ENCODE measurements at places on chromosomes 12 and 14. TPM values are rescaled to one million over a fixed set of nuclear protein-coding genes. Genes with fewer than 3 reads are reported as not detected.

The NOVA1 gene
- 0.10 TPM for polyA plus RNA-seq

The TC2N gene
- 0.05 TPM for polyA plus RNA-seq

The PLEKHD1 gene
- 0.01 TPM for polyA plus RNA-seq

The INSM2 gene
- polyA plus RNA-seq: not detected

The RFX4 gene
- not detected for polyA plus RNA-seq

The TAS2R13 gene
- not detected for polyA plus RNA-seq

The HCAR2 gene
- not detected for polyA plus RNA-seq

The KRT75 gene
- polyA plus RNA-seq: not detected

GRCh38 chr14:63342371-63342770, 23.6 kb upstream of the GPHB5 start:
- no peak for DNase-seq

- DNase-seq: no peak
These were observed 465 bp downstream of the ADSS1 start for GRCh38 chr14:104724407-104724980.

- DNase-seq: no peak
These were observed 20.5 kb upstream of the FAM181A start for GRCh38 chr14:93906341-93907329.

DNA sequence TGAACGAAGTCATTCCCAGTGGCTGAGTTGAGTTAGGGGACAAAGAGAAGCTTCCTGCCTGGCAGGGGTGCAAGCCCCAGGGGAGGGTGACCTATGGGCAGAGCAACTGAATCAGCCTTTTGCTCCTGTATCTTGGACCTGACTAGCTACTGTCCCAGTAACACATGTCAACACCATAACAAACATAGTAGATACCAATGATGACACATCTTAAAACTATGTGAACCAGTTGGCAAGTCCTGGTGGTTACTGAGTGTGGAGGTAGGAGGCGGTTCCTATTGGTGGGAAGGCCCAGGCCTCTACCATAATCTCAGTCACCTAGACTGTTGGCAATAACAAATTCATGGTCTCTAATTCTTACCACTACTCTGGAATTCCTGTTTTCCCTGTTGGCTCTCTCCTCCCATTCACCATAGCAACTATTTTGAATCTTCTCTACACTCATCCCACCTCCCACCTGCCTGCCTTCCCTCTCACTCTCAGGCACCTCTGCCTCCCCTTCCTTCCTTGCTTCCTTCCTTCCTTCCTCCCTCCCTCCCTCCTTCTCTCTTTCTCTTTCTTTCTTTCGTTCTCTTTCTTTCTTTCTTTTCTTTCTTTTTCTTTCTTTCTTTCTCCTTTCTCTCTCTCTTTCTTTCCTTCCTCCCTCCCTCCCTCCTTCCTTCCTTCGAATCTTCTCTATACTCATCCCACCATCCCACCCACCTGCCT, 8.1 kb upstream of the P2RX7 start:
- peak; percentile 51 for DNase-seq

DNA sequence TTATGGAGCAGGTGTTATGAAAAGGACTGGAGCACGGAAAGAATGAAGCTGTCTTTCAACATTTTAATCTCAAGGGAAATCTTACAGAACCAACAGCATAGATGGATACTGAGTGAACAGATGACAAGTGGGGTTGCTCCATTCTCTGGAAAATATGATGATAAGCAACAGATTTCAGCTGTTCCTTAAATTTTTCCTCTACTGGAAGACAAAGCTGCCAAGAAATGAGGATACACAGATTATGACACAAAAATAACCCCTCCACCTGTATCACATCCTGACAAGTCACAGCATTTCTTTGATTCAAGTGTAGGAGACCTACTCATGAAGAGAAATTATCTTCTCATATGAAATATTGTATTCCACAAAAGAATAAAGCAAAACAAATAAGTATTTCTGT, 13.0 kb upstream of the TMTC2 start:
- DNase-seq: no peak

- DNase-seq: no peak
These were observed 772.5 kb upstream of the USP15 start for GRCh38 chr12:61487728-61488127.

GRCh38 chr12:111201036-111201435, 167.9 kb downstream of the PHETA1 start:
- no peak for DNase-seq

- no peak for DNase-seq
These were observed 259.5 kb upstream of the PKP2 start for GRCh38 chr12:33156042-33156441.

- no peak for DNase-seq
These were observed 297.5 kb downstream of the RPAP3 start for GRCh38 chr12:47408171-47408871.

- DNase-seq: no peak
These were observed 180.7 kb upstream of the SLC38A2 start for GRCh38 chr12:46553266-46553665.

- no peak for DNase-seq
These were observed 717 bp downstream of the UBC start for GRCh38 chr12:124913474-124914391.

DNA sequence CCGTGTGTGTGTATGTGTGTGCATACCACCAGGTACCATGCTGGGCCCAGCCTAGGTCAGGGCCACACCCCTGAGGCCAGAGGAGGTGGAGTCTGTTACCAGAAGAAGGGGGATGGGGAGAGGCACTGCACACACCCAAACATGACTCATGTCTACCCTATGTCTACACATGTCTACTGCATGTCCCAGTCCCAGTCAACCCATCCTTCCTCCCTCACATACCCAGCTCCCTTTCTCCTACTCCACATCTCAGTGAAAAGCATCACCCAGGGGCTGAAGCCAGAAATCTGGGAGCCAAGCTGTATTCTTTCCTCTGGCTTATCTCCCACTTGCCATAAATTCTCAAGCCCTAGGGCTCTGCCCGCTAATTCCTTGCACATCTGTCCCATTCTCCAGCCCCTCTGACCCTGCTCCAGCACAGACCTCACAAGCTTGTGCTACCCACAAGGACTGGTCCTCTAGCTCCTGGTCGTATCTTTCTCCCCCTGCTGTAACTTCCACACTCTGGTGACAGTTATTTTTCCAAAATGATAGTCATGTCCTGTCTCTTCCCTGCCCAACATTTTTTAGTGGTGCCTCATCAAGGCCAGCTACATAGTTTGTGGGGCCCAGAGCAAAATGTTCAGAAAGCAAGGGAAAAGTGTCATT, 18.0 kb upstream of the APPL2 start:
- DNase-seq: peak; percentile 47

DNA sequence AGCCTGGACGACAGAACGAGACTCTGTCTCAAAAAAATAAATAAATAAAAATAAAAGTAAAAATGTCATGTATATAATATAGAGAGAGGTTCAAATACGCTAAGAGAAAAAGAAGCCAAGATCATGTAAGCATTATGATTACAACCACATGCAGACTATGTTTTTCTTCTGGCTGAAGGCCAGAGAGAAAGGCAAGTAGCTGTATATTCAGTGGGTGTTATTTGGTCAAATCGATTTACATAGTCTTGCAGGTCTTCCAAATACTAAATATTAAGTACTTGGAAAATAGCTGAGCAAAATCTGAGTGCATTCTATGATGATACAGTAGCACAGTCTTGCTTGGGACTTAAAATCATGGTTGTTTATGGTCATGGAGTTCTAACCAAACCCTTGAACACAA, 758.0 kb downstream of the DIO2 start:
- DNase-seq: no peak

- DNase-seq: peak; percentile 31
These were observed 42.1 kb downstream of the MGST1 start for GRCh38 chr12:16389594-16389993.

Measured in BJ (cell line).